ENCODE measurements at places on chromosomes 7 and 10.

DNA sequence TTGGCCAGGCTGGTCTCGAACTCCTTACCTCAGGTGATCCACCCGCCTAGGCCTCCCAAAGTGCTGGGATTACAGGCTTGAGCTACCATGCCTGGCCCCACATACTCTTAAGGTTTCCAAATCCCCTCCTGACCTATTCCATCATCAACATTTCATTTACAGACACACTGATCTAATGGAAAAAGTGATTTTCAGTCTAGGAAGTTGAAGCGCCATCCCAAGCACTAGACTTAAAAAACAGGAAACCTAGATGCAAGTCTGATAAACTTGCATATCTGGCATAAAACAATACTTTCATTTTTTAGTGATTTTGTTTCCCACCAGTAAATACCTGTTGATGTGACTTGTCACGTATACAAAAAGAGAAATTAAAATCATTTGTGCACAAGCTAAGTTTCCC lies 44.0 kb downstream of the DNMBP start:
- no peak for DNase-seq

- DNase-seq, result no peak
These were observed 1239.3 kb downstream of the SORCS1 start for GRCh38 chr10:105925045-105925785.

DNA sequence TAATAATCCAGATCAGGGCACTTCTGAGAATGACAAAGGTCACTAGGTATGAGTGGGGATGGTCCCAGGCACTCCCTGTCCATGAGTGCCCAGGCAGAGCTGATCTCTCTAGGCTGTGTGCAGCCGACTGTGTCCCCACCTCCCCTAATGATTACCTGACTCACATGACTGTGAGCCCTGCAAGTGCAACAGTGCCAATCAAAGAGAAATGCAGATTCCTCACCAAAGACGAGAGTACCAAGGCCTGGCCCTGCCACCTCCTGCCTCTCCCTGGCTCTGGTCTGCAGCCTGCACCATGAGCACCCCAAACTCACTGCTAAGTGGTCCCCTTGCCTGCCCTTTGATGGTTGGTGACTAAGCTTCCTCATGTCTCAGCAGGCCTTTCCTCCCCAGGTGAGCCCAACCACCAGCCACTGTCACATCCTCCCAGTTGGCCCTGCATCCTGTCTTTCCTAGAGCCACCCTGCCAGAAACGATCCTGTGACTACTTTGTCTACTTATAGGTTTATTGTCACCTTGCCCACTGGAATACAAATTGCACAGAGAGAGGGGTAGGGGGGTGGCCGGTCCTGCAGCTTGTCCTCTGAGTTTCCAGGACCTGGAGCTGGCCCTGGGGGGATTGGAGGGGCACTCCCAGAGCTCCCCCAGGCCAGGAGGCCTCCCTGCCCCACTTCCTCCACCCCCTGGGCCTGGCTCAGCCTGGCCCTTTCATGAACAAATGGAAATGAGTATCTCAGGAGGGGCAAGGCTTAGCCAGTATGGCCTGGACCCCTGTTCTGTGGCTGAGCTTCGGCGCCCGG lies 22.4 kb upstream of the GDF10 start:
- DNase-seq, result no peak

DNA sequence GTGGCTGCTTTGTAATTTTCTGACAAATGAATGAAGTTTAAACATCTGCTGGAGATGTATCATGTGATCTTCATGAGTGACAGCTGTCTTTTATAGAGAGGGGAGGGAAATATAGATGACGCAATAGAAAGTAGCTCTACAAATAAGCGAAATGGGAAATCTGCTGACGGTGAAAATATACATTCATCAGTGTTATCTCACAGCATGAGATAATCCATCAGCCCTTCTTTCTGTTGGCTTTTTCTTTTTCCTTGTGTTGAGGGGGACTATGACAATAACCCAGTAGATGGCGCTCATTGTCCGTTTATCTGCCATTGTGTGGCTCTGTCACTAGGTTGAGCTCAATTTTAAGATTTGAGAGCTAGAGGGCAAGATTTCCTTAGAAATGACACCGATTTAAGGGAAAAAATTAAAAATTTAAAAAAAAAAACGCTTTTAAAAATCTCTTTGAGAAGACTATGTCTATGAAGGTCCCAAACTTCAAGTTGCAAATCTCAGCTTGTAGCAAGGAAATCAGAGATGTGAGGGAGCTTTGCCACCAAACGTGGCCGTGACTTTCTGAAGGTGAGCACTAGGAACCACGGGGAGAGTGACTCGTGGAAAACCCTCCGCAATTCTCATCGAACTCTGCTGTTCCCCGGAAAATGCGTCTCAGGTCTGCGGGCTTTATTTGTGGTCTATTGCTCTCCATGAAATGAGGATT lies 114.6 kb upstream of the SFMBT2 start:
- DNase-seq, result peak; percentile 3

DNA sequence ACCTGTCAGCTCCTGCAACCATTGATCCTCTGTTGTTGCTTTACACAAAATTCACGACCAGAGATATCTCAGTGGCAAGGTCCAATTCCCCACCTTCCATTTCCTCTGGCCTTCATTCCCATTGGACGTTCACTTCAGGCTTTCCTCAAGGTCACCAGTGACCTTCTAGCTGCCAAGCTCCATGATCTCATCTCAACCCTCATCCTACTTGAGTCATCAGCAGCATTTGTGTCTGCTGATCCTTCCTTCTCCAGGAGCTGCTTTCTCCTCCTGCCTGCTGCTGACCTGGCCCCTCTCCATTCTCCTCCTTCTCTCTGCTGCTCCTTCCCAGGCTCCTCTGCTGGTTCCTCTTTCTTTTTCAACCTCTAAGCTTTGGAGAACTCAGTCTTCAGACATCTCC lies 66.2 kb upstream of the C10orf90 start:
- no peak for DNase-seq

- DNase-seq, result no peak
These were observed 5.5 kb upstream of the LAMB4 start for GRCh38 chr7:108135446-108136190.

DNA sequence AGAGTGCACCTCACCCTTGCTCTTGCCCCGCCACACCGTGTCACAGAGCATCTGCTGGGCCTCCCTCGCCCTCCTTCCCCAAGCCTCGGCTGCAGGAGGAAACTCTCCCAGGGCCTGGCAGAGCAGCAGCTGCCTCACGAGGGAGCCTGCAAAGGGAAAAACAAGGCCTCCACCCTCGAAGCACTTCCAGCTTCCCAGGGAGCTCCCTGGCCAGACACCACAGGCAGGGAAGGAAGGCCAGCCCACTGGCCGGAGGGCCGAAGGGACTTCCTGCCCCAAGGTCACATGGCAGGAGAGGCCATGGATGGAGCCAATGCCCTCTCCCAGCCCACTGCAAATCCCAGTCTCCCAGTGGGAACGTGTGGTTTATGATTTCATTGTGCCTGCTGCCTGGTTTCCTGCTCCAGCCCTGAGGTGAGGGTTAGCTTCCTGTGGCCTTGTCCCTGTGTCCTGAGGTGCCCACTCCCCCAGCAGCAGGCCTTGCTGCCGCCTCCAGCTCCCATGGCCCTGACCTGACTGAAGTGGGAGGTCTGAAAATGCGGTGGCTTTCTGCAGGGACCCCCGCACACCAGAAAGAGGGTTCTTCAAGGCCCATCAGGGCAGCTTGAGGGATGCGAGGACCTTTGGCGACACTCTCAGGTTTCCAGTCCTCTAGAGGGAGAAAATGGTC lies 100.5 kb upstream of the PPIF start:
- DNase-seq, result no peak

- DNase-seq, result no peak
These were observed 35.9 kb upstream of the AP5Z1 start for GRCh38 chr7:4739528-4739992.

DNA sequence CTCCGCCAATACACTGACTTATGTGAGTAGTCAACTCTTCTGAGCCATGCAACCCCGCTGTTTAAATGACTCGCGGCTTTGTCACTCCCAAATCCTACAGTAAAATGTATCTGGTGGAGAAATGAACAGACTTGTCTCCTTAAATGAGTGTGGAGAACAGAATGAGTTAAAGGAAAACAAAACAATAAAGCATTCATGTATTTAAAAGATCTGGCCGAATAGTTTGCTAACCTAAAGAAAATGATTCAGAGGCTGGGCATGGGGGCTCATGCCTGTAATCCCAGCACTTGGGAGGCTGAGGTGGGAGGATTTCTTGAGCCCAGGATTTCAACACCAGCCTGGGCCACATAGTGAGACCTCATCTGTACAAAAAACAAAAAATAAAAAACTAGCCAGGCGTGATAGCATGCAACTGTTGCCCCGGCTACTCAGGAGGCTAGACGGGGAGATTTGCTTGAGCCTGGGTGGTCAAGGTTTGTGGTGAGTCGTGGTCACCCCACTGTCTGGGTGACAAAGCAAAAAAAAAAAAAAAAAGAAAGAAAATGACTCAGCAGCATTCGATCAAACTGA lies 86.5 kb upstream of the PFKP start:
- DNase-seq, result no peak

DNA sequence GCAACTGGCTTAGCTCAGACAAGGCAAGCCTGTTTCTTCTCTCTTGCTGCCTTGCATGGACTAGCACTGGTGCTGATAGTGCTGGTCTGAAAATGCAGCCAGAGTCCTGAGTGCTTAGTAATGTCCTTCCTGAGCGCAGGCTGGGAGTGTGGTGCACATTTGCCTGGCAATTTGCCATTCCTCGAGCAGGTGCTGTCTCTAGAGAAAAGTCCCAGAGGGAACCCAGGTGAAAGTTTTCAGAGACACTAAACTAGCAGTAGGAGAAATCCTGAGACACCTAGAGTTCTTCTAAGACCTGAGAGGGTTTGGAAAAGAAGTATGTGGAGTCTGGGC lies 1.9 kb downstream of the SFTPD start:
- DNase-seq, result no peak

- no peak for DNase-seq
These were observed 329 bp downstream of the NOLC1 start for GRCh38 chr10:102152545-102152890.

DNA sequence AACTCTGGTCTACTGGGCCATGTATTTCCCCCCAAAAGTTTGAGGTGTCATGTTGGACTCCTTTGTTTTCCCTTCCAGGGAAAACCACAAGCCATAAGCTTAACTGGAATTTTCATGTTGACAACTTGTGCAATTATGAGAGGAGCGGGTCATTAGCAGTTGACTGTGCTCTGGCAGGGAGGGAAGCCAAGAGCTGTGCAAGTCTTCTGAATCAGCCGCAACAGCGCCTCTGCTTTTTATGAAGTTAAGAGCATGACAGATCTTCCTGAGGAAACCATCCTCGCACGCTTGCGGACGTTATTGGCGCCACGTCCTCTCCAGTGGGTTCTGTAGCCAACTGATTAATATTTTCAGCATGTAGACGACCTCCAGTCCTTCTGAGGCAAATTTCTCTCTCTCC lies 148.7 kb upstream of the MKI67 start:
- DNase-seq, result no peak

DNA sequence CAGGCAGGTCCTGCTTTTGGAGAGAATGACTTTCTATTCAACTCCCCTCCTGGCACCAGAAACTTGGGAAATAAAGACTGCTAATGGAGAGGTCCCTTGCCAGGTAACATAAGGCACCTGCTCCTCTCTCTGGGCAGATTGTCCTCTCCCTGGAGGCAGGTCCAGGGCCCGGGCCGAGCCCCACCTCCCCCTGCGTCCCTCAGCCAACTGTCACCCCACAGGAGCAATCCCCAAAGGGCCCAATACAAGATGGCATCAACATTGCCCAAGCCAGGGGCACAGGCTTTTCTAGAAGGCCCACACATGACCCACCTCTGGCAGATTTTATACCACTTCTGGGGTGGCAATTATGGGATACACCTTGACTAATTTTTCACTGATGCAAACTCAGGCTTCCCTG lies 145.2 kb downstream of the HERPUD2 start:
- DNase-seq, result no peak

GRCh38 chr7:76383089-76383944 lies 24.5 kb upstream of the YWHAG start:
- DNase-seq, result no peak

DNA sequence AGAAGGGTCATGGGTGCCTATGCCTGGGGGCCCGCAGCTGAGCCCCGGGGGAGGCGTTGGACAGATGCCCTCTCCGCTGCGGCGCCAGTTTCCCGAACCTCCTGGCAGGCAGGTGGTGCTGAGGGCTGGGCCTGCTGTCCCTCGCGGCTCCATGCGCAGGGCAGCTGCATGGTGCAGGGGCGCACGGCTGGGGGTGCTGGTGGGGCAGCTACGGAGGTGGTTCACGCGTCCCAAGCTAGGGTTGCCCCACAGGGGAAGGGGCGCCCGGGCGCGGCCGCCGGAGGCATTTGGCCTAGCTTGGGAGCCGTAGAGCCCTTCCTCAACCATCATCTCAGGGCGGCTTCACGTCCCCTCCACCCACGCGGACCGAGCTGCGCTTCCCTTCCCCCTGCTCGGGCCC lies 146.0 kb downstream of the CCDC201 start:
- DNase-seq, result no peak
